ENCODE measurements at places on chromosomes 2 and 18. TPM values are rescaled to one million over a fixed set of nuclear protein-coding genes. Genes with fewer than 3 reads are reported as not detected.

DNA sequence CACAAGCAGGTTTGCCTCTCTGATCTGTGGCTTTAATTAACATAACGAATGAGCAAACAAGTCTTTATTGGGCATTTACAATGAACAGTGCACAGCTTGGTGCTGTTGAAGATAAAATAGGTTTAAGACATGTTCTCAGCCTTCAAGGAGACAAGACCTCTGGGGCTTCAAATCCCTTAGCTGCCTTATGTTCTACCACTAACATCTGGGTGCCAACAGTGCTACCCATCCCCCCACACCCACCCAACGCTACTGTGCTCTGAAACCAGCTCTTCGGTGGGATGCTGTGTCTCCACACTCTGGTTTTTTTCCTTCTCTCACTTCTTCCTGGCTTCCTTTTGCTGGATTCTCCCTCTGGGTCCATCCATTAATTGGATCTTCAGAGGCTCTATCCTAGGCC is 14.1 kb upstream of the B3GNT2 start:
- DNase-seq, result no peak
- H3K4me3 ChIP-seq, result no peak overlapping the region
- no peaks in the 10 kb centered on the region for H3K27me3 ChIP-seq

GRCh38 chr2:224786848-224787247 is 70.7 kb upstream of the CCDC195 start:
- no peak for DNase-seq
- no peak overlapping the region for H3K27ac ChIP-seq
- H3K36me3 ChIP-seq, result no peaks in the 10 kb centered on the region

G6PC2 gene
- total RNA-seq, result not detected

PLGLB2 gene
- 0.15 TPM for total RNA-seq

Measured in endodermal cell (in vitro differentiated cells).